ENCODE measurements at places on chromosomes 4 and X.

GRCh38 chrX:15976396-15976795 is 121.8 kb upstream of the AP1S2 start:
- DNase-seq, result no peak

DNA sequence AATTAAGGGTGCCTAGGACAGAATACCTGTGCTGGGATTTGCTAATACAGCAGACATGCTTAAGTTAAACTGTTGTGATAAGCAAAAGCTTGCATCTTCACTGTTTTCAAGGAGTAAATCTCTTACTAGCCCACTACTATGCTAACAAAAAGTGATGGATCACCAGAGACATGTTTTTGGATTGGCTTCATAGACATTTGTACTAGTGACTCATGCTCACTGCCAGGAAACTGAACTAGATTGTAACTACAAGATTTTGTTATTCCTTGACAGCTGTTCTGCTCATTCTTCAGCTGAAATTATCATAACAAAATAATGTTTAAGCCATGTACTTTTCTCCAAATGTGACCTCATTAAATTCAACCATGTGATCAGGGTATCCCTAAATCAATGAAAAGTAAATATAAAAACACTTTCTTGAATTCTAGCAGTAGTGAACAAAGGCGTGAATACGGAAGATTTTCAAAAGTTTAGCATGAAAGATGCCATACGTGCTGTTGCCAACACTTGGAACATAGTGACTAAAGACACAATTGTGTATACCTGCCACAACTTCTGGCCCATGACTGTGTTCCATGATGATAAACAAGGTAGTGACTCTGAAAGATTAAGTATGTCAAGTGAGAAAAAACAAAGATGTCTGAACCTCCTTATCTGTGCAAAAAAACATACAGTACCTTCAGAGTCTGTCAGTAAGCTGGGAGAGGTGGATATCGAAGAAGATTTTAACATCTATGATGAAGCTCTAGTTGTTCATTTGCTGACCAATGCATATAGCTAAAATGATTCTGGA is 154.0 kb downstream of the BTC start:
- DNase-seq, result no peak

GRCh38 chr4:36281384-36282106 is at the start of gene DTHD1:
DTHD1 (plus strand) TSS chr4:36281616; CDS start chr4:36281759, 143 bp downstream.
- no peak for DNase-seq

DNA sequence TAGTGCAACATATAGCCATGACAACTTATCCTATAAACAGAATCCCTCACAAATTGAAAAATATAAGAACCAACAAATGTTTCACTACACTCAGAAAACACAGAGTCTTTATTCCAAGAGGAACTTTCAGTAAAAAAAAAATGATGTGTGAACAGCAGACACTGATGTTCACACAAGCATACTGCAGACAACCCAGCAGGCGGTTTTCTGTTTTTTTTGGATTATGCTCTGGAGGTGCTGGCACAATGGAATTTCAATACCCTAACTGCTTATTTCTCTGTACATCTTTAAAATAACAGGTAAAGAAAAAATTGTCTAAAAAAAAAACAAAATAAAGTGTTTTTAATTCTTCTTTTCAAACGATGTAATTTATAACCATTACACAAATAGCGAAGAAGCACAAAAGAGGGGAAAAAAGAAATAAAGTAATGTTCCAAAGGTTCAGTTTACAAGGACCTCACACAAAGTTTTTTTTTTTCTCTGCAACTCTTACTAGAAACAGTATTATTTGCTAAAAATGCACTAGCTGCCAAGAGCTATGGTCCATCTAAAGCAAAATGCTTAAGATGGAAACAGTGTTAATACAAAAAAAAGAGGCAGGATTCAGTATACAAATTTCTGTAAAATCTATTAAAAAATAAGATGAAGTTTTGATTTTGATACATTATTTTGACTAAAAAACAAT is 55.3 kb downstream of the ANAPC10 start:
- no peak for DNase-seq

- DNase-seq, result no peak
These were observed 47.6 kb upstream of the SPRY1 start for GRCh38 chr4:123348946-123349345.

- DNase-seq, result no peak
These were observed 35.6 kb upstream of the KCNE5 start for GRCh38 chrX:109660435-109661143.

GRCh38 chr4:185740471-185740873 is 71.5 kb downstream of the SORBS2 start:
- DNase-seq, result no peak

DNA sequence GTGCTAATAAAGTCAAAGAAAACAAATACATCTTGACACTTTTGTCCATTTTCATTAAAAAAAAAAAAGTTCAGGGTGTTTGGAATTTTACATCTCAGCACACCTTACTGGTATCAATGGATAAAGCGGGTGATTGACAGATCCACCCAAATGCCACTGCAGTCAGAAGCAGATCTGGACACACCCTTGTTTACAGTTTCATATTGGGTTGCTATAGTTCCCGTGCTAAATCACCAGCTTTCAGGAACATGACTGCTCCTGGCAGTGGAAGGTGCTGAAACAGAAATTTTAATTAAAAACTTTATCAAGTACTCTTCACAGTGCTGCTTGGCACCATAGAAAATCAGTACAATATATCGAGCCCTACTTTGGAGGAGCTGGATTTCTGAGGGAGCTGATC is 116.3 kb downstream of the STOX2 start:
- DNase-seq, result no peak

GRCh38 chrX:70166601-70167590 is 10.4 kb upstream of the DGAT2L6 start:
- no peak for DNase-seq

- DNase-seq, result no peak
These were observed 32.7 kb downstream of the TMSB4X start for GRCh38 chrX:13007519-13008188.

DNA sequence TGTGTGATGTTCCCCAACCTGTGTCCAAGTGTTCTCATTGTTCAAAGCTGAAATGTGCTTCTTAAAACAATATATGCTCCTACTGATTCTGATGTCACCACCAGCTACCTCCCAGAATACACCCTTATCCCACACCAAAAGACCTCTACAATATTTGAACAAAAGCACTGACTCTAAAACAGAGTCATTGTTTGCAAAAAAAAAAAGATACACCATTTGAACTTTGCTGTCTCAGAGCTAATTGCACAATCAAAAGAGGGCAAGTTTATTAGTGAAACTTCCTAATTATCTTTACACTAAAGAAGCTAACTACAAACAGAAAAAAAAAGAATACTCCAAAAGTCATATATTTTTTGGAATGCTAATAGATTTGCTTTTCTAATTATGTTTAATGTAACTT is 34.1 kb upstream of the INTU start:
- DNase-seq, result no peak

GRCh38 chrX:19177721-19178120 is 55.5 kb upstream of the ADGRG2 start:
- no peak for DNase-seq

GRCh38 chr4:175290401-175290800 is 372.2 kb downstream of the ADAM29 start:
- no peak for DNase-seq

DNA sequence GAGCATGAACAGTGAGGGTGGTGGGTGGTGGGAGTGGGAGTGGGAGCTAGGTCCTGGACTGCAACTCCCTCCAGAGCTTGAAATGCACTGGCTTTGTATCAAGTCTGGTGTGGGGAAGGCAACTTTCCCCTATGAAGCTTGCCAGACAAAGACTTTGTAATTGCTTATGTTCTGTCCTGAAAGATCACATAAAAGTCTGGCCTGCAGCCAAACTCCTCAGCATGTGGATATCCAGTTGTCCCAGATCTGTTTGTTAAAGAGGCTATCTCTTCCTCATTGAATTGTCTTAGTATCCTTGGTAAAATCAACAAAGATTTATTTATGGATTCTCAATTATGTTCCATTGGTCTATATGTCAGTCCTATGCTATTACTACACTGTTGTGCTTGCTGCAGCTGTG is 607.9 kb downstream of the GLUD2 start:
- no peak for DNase-seq

DNA sequence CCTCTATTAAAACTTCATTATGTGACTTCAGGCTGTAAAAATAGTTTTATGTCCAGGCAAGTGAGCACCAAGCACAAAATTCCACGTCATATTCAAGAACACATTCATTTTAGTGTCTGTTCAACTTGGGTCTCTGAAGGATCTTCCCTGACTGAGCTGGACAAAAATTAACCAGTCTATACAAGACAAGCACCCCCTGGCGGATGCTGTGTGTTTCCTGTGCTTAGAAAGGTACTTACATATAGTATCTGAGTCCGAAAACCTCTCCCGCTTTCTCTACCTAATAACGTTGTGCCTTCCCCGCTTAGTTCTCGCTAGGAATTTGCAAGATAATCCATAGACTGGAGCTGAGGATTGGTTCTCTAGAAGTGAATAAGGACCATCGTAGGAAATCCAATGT is 2214.5 kb upstream of the TENM3 start:
- DNase-seq, result no peak

- no peak for DNase-seq
These were observed at the start of gene SYNPO2 for GRCh38 chr4:118888666-118889311. SYNPO2 (plus strand) TSS chr4:118888854; CDS start chr4:118889037, 183 bp downstream.

DNA sequence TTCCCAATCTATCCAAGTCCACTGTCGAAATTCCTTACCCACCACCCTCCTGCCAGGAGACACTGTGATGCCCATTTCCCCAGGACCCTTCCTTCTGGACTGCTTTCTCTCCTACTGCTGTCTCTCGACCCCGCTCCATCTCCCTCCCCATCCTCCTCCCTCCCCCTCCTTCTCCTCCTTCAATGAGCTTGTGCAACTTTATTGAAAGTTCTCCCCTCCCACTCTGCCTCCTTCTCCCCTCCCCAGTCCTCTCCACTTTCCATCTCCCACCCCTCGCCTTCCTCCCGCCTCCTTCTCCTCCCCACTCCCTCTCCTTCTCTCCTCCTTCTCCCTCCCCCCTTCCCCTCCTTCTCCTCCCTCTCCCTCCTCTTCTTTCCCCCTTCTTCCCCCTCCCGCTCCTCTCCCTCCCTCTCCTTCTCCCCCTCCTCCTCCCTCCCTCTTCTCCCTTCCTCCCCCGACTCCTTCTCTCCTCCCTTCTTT is 116.6 kb upstream of the FAT1 start:
- DNase-seq, result no peak

GRCh38 chr4:159374749-159375530 is 272.1 kb downstream of the RAPGEF2 start:
- DNase-seq, result no peak

DNA sequence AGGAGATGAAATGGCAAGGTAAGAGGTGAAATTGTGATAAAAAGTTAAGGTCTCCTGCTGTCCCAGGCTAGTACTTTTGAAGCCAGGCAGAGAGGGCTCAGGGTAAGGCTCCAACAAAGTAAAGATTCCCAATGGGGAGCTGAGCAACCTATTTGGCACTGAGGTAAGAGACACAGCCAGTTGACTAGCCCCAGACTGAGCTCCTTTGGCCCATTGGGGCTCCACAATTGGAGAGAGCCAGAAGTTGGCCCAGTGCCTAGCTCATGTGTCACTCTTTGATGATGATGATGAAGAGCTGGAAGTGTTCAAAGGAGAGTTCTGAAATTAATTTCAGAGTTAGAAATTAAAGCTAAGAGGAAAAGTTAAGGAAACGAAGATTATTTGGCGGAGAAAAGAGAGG is 94.6 kb downstream of the RLIM start:
- DNase-seq, result no peak

DNA sequence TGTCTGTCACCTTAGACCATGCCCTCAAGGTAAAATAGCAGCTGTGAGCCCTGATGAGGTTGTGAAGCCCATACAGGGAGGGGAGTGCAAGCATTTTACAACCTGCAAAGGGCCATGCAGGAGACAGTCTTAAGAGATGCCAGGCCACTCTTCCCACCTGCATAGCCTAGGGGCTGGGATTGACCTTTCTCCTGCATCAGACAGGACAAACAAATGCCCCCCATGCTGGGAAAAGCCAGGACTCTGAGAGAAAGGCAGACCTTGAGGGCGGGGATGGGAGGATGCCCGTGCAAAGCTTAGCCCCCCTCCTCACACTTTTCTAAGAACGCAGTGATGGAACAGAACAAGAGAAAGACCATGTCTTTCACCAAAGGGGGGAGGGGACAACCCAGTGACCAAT is 137.9 kb upstream of the MAMLD1 start:
- no peak for DNase-seq

- DNase-seq, result no peak
These were observed 18.6 kb upstream of the SEPSECS start for GRCh38 chr4:25178838-25179261.

DNA sequence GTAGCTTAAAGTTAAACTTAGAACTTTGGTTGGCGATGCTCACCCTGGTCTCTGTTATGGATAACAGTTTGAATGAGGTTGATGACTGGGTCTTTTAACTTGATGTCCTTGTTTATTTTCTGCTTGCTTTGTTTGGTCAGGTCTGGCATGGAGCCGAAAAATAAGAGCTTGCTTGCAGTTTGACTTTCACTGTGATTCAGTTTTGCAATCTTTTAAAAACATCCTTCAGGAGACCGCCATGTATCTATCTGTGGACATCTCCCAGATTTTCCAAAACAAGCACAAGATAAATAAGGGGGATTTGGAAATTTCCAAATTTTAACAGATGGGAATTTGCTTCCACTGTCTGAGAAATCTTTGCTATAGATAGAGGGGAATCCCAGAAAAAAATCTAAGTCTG is 246.7 kb downstream of the PALLD start:
- no peak for DNase-seq

DNA sequence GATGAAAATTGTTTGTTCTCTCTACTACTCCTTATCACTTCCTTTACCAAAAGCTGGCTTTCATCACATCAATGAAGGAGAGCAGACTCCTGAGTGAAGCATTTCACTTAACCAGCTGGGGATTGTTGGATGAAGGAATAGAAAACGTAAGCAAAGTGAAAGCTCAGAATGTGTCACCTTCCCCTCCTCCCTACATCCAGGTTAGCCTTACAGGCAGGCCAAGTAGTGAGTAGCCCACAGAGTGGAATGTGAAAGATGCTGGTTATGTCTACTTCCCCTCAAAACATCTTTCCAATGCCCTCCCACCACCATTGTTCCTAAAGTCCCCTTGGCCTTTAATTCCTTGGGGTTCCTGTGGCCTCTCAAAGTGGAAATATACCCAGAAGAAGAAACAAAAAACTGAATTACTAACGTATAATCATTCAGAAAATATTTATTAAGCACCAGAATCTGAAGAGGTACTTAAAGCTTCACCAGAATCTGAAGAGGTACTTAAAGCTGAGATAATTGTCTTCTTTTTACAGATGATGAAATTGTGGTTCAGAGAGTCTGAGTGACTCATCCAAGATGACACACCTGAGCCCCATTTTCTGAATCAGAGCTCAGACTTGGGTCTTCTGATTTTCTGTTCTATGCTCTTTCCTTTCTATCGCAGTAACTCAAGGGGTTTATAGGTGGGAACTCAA is 6.5 kb downstream of the P2RY4 start:
- DNase-seq, result no peak

DNA sequence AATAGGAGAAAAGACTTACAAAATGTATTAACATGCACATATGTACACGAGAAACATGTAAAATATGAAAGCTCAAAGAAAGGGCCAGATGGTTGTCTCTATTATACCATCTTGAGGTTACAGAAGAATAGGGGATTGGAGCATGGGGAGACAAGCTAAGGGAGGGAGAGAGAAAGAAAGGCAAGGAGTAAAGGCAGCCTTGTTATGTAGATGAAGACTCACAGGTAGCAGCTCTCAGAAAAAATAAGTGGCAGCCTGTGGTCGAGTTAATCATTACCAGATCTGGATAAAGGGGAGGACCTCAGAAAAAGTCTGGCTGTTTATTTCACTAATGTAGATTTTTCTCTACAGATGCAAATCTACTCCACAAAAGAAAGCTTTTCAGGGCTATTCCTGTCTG is 26.6 kb upstream of the PPP1R2C start:
- DNase-seq, result no peak

- no peak for DNase-seq
These were observed 10.2 kb upstream of the GLOD5 start for GRCh38 chrX:48751343-48751742.

- DNase-seq, result no peak
These were observed 82.2 kb upstream of the FRG1 start for GRCh38 chr4:189858435-189858834.
